GM12864 (cell line): ENCODE measurements at places on chromosomes 5 and 9.

DNA sequence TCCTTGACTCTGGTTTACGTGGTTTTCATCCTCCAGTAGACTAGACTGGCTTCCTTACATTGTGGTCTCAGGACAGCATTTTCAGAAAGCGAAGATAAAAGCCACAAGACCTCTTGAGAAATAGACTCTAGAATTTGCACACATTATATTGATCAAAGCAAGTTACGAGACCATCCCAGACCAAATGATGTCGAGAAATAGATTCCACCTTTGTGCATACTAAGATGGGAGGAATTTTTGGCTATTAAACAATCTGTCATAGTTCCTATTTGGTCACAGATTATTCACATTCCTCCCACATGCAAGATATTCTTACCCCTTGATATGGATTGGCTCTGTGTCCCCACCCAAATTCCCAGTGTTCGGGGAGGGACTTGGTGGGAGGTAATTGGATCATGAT lies 65.6 kb downstream of the TEX10 start:
- DNase-seq: no peak

DNA sequence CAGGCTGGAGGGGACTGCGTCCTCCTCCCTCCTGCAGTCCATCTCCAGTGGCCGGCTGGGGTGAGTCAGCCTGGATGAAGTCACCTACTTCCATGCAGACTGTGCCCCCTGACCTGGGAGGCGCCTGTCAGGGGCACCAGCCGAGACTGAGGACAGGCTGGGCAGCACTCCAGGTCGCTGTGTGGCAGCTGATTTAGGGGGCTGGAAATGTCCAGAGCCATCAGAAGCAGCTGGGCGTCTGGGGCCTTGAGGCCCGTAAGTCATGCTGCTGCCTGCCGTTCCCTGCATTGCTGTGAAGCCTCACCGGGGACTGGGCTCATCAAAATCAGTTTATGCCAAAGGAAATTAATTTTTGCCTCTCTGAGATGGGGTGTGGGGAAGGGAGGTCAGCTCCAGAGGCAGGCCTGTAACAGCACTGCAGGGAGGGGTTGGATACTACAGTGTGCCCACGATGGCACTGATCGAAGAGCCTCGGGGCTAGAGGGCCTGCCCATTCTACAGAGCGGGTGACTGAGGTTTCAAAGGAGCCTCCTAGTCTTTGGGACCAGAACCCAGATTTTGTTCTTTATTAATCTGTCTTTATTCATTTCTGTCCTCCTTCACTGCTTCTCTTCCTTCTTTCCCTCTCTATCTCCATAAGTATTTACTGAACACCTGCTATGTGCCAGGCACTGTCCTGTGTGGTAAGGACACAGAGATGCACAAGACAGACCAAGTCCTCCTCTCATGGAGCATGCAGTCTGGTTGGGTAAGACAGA lies 70.4 kb upstream of the PSD2 start:
- DNase-seq: no peak

- DNase-seq: no peak
These were observed 64.9 kb downstream of the CDC42SE2 start for GRCh38 chr5:131328536-131329285.

GRCh38 chr5:145797336-145797735 lies 37.8 kb downstream of the PRELID2 start:
- no peak for DNase-seq

- DNase-seq: no peak
These were observed 93.9 kb upstream of the DMRT1 start for GRCh38 chr9:747567-747966.

GRCh38 chr5:54177058-54177457 lies 133.3 kb downstream of the ARL15 start:
- DNase-seq: no peak

- no peak for DNase-seq
These were observed 648 bp upstream of the NSMF start for GRCh38 chr9:137459601-137460362.
